ENCODE measurements at places on chromosomes 13 and 19.
A peak's percentile ranks its signal among the peaks of the same experiment; 100 is the strongest.

GRCh38 chr19:18109733-18110608 is 12.4 kb downstream of the MAST3 start:
- ATAC-seq = peak; percentile 85

GRCh38 chr19:3270902-3271301 is 46.4 kb downstream of the CELF5 start:
- ATAC-seq = peak; percentile 25

DNA sequence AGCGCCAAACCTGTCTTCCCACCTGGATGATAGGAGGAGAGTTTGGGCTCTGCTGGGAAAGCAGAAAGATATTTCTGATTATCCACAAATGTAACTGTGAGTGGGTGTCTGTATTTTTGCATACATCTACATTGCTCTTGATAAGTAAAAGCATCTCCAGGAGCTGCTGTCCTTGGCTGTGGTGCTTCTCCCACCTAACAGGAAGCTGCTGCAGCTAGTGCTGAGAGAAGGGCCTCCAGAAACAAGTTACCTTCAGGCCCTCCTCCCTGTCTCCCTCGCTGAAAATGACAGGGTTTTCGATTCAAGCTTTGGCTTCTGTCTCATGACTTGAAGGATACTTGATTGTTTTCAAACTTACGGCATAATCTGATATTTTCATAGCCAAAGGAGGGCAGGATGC is 90.1 kb downstream of the FOXO1 start:
- no peak for ATAC-seq

- peak; percentile 49 for ATAC-seq
Measured at GRCh38 chr19:1512671-1513498, at the start of gene ADAMTSL5. Gene ADAMTSL5, minus strand, starts transcription at chr19:1513019. Its CDS starts 2,076 bp downstream, at chr19:1510943.

GRCh38 chr19:32687681-32688080 is 3.9 kb upstream of the NUDT19 start:
- ATAC-seq = no peak

DNA sequence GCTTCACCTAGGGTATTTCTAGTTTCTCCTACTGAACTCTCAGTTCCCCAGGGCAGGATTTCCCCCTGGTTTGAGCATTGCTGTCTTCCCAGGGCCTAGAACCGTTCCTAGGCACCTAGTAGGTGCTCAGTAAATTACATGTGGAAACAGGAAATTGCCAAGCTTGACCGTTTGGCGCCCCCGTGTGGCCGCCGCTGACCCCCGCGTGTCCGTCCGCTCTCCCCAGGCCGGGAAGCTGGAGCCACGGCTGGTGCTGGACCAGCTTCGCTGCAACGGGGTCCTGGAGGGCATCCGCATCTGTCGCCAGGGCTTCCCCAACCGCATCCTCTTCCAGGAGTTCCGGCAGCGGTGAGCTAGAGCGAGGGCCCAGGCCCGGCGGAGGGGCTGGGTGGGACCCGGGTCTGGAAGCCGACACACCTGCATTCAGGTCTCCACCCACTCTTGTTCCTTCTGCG is 55.5 kb downstream of the MYH14 start:
- no peak for ATAC-seq

DNA sequence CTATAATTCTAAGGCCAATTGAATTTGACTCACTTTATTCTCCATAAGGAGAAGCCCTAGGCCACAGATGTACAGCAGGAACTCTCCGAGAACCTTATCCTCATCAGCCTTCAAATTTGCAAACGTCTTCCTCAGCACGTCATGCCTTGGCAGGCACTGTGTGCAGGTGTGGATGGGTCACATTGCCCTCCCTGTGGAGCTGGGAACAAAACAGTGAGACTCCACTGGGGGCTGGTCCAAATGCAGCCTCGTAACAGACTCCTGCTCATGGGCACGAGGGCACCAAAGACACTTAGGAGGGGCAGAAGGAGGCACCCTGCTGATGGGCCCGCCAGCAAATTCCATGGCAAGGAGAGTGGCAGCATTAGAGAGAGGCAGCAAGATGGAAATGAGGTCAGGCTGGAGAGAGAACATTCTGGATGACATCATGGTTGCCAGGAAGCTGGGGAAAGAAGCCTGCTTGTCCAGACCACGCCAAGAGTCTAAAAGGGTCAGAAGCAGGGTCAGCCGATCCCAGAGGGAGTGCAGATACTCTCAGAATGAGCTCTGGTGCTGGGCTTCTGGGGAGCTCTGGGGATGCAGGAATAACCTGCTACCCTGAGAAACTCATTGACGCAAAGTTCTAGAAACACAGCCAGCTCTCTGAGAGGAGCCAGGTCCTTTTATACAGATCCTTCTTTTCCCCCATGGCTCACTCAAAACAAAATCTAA is 242.2 kb downstream of the B3GLCT start:
- peak; percentile 24 for ATAC-seq

Data from motor neuron (in vitro differentiated cells).